ENCODE measurements at places on chromosomes 5 and 9. TPM values are rescaled to one million over a fixed set of nuclear protein-coding genes. Genes with fewer than 3 reads are reported as not detected.

DNA sequence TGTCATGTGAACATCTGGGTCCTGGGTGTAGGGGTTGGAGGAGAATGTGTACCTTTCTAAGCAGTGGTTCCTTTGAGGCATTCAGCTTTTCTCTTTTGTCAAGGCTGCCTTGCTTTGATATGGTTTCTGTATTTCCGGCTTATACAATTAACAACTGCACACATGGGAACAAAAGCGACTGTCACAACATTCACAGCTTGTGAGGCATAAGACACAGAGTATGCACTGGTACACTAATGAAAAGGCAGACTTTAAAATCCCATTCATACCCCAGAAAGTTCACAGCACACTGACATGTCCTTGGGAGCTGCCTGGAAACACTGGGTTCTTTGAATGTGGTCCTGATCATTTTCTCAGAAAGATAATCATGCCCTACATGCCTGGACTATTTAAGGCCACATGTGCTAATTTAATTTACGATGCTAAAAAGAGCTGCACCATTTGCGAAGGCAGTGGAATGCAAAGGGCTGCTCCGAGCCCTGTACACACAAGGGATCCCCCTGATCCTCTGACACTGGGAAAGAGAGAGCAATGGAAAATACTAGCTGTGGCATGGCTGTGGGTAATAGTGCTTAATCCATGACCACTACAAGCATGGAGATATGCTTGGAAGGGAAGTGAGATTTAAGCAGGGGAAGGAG, 131.8 kb downstream of the EFNA5 start:
- DNase-seq: no peak

MEIKIN gene
- total RNA-seq: not detected

DNA sequence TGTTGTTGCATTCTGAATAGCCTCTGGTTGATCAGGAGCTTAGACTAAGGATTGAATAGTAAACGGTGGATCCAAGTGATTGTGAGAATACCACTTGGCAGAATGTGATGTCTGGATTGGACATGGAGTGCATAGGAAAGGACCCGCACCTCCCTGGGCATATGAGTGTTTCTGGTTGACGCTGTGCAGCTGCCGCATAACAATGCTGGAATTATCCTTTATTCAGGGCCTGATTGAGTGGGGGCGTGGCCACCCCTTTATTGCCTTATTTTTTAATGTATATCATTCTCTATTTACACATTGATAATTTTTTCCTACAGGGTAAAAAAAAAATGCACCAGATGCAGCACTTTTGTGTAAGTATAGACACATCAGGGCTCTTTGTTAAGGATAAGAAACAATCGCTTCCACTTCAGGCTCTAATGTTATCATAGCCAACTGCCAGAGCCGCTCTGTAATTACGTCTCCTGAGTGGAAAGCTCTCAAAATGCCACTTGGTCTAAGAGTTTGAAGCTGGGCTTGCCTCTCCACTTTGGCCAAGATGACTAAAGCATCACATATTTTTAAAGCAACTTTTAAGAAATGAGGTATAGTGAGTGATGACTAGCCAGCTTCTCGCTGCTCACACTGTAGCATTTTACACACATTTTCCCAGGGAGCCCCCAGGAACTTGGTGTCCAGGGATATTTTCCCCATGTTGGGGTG, 5.7 kb downstream of the FGD3 start:
- no peak for DNase-seq

HTR1A gene
- not detected for total RNA-seq

FNBP1 gene
- 10.7 TPM for total RNA-seq

DNA sequence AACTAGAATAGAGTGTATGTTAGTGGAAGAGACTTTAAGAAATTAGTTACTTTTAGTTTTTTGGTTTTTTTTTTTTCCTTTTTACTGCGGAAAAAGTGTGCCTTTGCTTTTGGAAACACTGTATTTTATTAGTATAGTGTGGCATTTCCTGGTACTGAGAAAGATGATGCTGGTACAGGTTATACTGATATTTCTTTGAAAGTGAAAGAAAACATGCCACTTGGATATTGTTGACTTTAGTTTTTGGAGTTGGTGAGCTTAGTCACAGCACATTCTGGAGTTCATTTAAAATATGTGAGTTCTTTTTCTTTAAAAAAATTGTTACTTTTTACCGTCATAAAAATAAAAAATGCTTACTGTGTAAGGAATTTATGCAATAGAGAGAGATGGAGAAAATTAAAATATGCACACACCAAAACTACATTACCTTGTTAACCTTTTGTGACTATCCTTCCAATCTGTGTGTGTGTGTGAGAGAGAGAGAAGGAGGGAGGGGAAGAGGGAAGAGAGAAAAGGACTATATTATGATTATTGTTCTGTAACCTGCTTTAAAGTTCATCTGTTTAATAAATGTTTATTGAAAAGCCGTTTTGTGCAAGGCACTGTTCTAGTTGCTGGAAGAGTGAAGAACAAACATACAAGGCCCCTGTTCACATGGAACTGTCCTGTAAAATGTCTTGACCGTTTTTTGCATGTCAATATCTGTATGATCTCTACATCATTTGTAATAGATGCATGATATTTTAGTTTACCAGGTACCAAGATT, 1.9 kb downstream of the UGCG start:
- DNase-seq: no peak

DNA sequence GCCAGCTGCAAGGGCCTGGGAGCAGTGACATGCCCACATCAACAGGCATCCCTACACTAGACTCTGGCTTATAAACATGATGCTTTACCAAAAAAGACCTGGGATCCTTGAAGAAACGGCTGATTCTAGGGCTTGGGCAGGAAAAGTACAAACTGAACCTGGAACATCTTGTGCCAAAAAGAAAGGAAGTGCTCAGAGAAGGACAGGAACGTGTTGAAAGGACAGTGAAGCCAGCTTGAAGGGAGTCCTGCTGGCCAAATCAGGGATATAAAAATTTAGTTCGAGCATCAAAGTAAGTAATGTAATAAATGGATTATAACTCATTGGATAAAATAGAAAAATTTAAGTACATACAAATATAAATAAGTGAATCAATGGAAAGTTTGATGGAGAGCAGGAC, 58.1 kb downstream of the ALDH7A1 start:
- DNase-seq: no peak

- no peak for DNase-seq
Measured at GRCh38 chr5:100562821-100563220, 27.6 kb downstream of the FAM174A start.

- DNase-seq: no peak
Measured at GRCh38 chr5:175452166-175452565, 8.2 kb upstream of the DRD1 start.
